ENCODE measurements at places on chromosomes 1 and 21.

DNA sequence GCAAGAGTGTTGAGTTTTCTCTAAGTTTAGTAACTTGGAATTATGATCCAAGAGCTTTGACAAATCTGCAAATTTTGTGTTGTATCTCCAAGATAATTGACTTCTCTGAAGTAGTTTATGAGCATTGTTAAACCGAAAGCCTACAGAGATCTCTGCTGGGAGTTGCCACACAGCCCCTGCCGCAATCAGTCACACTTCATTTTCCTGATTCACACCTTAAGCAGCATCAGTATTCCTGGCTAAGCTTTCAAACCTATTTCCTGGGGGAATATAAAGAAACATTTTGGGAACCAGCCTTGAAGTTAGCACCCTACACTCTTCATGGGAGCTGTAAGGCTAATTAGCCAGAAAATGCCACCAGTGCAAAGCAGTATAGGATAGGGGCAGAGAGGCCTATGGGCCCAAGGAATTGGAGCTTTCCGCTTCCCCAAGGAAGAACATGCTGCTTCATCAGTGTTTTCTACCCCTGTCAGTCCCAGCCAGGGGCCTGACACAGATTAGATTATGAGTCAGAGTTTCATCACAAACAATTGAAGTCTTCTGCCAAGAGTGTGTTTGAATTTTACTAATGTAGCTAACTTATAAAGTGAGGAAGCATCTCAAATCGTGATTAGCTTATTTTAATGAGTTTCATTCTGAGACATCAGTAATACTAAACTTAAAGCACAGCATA, 23.2 kb upstream of the CACYBP start:
- DNase-seq: no peak

- no peak for DNase-seq
Measured at GRCh38 chr1:15028102-15028501, 125.4 kb upstream of the TMEM51 start.

DNA sequence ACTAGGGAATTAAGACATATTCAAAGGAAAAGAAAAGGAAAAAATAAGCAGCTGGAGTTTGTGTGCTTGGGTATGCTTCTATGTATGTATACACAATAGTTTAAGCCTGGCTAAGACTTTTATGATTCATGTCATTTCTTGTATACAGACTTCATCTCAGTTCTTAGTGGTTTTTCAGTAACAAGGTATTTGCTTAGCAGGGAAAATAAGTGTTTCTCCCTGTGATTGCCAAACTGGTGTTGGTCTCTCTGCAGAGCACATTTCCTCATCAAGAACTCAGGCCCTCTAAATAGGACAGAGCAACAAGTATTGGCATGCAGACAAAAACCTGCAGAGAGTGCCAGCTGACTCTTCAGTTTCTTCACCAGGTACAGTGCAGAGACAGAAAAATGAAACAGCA, 484.4 kb upstream of the ZRANB2 start:
- DNase-seq: no peak

GRCh38 chr1:118116909-118117308, 68.1 kb downstream of the SPAG17 start:
- DNase-seq: no peak

DNA sequence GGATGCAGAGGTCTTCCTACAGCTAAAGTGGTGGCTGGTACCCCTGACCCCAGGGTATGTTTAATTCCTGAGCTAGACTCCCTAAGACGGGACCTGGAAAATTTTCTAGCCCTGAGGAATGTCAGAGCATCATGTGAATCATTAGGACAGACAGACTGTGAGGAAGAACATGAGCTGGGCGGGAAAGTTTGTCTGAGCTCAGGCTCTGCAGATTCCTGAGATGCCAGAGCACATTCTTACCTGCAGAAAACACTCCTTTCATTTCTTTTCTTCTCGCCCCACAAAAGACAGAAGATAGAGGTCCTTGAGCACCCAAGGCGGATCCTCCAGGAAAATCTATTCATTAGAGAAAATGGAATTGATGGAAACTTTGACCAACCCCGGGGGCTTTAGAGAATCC, 6.5 kb downstream of the CAPN2 start:
- DNase-seq: no peak

- no peak for DNase-seq
Measured at GRCh38 chr1:244162786-244163530, 111.9 kb downstream of the ZBTB18 start.

- no peak for DNase-seq
Measured at GRCh38 chr1:66220477-66220876, 313.5 kb upstream of the SGIP1 start.

- DNase-seq: no peak
Measured at GRCh38 chr21:34923202-34923601, 125.9 kb downstream of the RUNX1 start.

- DNase-seq: no peak
Measured at GRCh38 chr1:206705191-206705590, 20.5 kb downstream of the MAPKAPK2 start.
